Breast epithelium (tissue), 4 donors: ENCODE measurements at places on chromosomes 1 and 21. TPM values are rescaled to one million over a fixed set of nuclear protein-coding genes. Genes with fewer than 3 reads are reported as not detected.

The B3GALT2 gene
- 0.33 TPM for total RNA-seq

The TNFRSF14 gene
- total RNA-seq = 75.8 TPM

DNA sequence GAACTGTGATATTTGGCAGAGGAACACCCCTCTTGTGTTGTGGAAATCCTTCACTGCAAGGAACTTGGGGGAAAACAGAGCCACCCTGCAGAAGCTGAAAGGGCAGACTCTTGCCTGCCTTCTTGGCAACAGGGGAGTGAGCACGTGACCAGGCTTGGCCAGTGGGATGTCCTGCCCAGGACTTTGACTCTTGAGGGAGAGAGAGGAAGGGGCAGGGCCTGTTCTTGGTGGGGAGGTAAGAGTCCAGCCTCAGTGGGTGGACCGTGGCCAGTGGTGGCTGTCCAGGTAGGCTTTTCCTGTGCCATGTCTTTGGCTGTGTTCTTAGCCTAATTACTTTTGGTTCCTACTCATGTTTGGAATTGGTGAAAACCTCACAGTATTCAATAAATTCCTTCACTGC is 8.6 kb upstream of the AK2 start:
- DNase-seq = no peak

The FAM89A gene
- total RNA-seq = 30.7 TPM

DNA sequence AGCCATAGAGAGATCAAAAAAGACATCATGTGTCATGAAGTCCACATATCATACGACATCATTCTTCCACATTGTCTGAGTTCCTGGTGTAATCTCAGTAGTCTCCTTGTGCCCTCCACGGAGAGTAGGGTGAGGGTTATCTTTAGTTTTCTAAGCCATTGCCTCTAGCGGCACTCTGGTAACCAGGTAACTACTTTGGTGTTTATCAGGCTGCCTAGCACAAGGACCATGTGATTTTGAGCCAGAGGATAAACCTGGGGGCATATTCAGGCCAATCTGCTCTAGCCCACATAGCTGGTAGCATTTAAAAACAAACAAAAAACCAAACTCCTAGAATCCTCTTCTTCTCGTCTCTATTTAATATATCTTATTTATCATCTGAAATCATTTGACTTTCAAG is 147.4 kb downstream of the GDAP2 start:
- DNase-seq = no peak

The OR2AK2 gene
- not detected for total RNA-seq

DNA sequence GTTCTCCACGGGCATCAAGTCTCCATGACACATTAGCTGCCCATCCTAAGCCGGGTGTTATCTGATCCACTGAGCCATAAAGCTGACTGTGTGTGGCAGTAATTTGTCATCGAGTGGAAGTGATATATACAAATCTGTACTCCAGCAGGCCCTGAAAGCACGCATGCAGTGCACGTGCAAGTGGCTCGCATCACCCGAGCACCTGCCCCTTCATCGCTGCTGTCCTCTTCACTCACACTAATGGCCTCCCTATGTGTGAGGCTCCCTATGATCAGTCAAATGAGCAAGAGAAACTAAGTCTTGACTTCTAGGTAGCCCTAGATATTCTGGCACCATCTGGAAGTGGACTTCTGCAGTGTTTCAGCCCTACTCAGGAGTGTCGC is 248.6 kb downstream of the MATN1 start:
- DNase-seq = no peak

The DMRTA2 gene
- total RNA-seq = not detected

DNA sequence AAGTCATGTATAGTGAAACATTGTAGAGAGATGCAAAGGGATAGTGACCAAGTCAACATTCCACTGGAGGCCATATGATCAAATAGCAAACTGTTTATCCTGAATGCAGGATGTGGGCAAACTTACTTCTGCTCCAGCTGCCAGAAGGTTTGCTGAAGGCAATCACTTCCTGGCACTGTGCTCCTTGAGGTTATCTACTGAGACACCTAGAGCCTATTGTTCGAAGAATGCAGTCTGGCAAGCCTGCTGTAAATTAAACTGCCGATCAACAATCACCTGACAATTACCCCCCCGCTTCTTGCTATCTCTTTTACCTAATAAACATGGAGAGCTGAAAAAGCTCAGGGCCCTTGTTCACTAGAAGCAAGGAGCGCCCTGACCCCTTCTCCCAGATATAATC is 139.4 kb upstream of the B3GALT2 start:
- no peak for DNase-seq

DNA sequence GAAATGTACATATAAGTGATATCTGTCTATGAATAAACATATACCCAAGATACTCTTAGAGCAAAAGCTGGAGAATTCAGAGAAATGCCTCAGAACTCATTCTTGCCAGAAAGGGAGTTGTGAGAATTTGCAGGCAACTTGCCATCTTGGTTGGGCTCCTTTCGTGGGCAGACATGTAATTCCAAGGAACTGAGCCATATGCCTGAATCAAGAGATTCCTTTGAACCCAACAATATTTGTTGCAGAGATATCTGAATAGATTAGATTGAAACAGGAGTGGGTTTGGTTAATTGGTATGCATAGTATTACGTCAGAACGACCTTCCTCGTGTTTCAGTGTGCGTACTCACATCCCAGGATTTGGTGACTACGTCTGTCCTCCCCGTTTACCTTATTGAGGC is 67.0 kb downstream of the TGFB2 start:
- no peak for DNase-seq

The LEMD1 gene
- total RNA-seq = not detected

The PRAMEF15 gene
- total RNA-seq = not detected

- DNase-seq = no peak
Observed at GRCh38 chr1:28737307-28738132, 780 bp downstream of the YTHDF2 start.

The TNFRSF9 gene
- total RNA-seq = not detected

DNA sequence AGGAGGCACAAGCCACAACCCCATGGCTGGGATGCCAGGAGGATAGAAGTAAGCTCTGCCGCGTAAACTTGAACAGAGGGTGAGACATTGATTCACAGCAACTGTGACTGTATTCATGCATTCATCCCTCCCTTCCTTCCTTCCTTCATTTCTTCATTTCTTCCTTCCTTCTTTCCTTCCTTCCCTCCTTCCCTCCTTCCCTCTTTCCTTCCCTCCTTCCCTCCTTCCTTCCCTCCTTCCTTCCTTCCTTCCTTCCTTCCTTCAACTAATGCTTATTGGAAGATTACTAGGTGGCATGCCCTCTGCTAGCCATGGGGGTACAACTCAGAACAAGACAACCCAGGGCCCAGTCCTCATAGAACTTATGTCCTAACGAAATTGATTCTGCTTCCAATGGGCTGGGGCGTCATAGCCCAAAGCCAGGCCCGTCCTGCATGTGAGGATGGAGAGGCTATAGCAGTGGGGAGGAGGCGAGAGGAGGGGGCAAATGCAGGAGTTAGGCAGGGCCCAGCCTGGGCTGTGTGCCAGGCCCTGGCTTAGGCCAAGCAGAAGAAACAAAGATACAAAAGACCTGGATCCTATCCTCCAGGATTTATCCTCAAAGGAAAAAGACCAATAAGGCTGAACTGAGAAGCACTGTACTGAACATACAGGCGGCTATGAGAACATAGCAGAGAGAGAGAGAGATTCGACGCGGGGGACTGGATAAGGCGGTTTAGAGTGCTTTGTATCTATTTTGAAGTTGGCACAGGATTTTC is 24.4 kb upstream of the PAXBP1 start:
- no peak for DNase-seq

The SPRR2A gene
- not detected for total RNA-seq

GRCh38 chr1:84264961-84265360 is 36.5 kb upstream of the SAMD13 start:
- no peak for DNase-seq

- no peak for DNase-seq
Observed at GRCh38 chr1:233433436-233434210, 106.1 kb downstream of the MAP3K21 start.
